ENCODE measurements at places on chromosomes 3 and 15.
A peak's percentile ranks its signal among the peaks of the same experiment; 100 is the strongest.

DNA sequence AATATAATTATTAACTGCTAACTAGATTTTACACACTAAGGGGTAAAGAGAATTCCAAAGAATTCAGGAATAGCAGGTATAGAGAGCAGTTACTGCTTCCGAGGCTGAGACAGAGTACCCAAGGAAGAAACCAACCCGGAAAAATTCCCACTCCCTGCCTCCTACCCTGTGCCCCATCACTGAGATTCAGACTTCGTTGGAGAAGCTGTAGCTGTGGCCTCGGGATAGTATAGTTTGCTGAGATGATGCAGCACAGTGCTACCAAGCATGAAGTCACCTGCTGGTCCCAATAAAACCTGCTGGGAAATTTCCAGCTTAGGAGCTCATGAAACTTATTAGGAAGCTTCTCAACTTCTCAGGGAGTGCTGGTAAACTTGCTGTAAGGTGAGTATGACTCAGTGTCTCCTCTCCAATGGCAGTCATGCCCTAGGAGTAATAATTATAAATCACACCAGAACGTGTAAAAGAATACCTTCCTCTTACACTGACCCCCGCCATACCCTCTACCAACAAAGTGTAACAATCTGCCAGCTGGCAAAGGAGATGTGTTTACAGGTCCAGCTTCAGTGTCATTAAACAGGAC, 215.2 kb upstream of the ROBO2 start:
- no peak for DNase-seq

- DNase-seq, result no peak
Measured at GRCh38 chr3:194584866-194585265, 48.4 kb downstream of the TMEM44 start.

DNA sequence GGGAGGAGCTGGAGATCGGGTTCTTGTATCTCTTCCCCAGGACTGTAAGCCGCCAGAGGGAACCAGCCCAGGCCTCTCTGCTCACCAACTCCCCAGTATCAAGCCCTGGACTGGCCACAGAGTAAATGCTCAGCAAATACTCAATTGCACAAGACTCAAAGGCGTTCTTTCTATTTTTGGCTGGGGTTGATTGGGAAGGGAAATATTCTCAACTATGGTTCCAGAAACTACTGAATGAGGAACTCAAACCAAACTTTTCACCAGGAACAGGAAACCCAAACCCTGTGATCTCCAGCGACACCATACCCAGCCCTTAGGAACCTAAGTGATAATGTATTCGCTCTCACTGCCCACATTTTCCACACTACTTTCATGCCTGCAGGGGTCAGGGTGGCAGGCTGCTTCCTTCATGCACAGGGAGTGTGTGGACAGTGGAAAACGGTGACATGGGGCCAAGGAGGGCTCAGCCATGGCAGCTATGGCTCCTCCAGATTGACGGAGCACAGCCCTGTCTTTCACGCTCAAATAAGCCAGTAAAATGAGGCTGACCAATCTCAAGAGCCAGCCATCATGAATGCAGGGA, 124.7 kb upstream of the RAD18 start:
- no peak for DNase-seq

- DNase-seq, result no peak
Measured at GRCh38 chr3:17116007-17116600, 231.3 kb downstream of the PLCL2 start.

DNA sequence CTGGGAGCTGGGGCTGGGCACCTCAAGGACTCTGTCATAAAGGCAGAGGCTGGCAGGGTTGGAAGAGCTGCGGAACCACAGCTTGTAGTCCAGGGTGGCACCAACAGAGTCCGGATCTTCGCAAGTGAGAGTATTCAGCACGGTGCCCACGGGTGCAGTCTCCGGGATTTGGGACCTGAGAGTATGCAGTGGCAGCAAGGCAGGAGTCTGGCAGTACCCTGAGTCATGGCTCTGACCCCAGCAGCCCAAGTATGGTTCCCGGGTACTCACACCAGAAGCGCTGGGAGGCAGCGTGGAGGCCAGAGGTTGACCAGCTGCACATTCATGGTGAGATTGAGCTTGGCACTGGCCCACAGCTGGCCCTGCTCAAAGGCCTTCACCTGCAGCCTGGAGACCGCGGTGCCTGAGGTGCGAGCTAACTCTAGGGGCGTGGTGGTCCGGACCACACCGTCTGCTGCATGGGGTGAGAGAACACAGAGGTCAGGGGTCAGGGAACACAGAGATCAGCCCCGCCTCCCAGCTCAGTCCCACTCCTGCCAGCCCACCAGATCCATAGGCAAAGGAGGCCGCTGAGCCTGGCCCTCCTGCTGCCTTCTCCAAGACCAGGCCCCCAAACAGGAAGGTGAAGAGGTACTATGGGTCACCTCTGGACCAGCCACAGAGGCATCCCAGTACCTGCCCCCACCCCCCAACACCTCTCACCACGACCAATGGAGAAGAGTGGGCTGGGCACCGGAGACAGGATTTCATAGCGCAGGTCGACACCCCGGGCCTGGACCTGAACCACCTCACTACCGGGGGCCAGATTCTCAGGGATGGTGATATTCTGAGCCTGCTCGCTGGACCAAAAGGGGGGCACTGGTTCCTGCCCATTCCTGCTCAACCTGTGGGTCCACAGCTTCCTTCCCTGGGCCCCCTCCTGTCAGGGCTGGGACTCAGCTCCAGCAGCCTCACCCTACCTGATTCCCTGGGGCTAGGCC, 4.5 kb downstream of the CDHR4 start:
- no peak for DNase-seq

DNA sequence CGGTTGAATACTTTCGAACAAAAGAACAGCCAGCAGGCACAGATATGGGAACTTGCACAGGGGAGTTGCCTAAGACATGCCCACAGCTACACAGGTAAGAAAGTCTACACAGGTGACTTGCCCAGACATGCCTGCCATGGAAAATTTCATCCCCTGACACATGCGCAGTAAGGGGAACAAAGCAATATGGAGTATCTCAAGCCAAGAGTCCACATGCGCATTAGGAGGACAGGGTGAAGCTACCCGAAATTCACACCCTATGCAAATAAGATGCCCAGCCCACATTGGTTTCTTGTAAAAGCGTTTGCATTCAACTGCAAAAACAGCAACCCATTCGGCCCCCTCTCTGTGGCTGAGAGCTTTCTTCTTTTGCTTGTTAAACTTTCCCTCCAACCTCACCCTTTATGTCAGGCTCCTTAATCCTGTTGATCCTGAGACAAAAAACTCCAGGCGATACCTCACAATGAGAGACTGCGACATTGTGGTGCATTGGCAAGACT, 49.3 kb upstream of the TRPM1 start:
- no peak for DNase-seq

GRCh38 chr15:49888734-49889133, 230.3 kb downstream of the ATP8B4 start:
- DNase-seq, result no peak

- no peak for DNase-seq
Measured at GRCh38 chr15:58770519-58770856, 614 bp upstream of the MINDY2 start.

GRCh38 chr3:158935846-158936245, 134.0 kb downstream of the MFSD1 start:
- DNase-seq, result no peak

GRCh38 chr3:149619136-149619535, 38.7 kb downstream of the WWTR1 start:
- DNase-seq, result no peak

GRCh38 chr3:151722856-151723255, 10.9 kb upstream of the AADACL2 start:
- no peak for DNase-seq

DNA sequence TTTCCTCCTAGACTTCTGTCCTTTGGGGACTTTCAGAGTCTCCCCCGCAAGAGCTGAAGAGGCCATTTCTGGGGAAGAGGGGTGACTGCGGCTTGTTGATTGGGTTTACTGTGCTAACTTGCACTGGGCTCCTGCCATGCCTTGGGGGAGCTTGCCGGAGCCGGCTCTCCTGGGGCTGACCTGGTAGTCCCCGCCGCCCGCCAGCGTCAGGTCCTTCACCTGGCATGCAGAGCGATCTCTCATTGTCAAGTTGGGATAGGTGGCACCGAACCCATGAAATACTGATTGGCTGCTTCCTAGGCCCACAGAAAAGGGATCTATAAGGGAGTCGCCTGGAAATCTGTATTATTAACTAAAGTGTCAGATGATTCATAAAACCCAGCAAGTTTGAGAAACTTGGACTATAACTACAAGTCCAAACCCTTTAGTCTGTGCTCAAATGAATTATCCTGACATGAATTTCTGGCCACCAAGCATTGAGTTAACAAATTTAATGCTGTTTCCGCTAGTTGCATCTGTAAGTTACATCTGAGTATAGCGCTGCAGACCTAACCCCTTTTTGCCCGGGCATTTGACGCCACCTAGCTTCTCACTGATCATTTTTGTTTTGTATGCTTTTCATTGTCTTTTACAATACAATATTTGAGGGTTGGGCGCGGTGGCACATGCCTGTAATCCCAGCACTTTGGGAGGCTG, 607 bp upstream of the IMP3 start:
- no peak for DNase-seq

DNA sequence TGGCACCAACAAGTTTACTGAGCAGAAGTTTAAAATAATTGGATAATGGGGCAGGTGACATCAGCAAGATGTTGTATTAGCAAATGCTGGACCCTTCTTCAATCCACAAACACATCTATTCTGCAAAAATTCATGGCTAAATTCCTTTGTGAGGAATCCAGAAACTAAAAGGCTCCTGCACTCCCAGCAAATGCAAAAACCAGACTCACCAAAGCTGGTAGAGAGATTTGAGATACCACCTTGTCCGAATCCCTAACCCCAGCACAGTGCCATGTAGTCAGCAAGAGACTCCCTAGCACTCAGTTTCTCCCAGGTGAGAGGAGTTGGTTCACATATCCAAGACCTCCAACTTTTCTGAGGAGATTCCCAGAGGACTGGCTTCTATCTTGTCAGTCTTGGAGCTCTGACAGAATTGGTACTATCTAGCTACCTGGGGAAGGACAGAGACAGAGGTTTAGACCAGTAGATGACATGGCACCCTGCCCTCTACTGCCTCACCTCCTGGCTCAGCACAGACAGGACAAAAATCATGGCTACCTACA, 21.8 kb downstream of the GREM1 start:
- DNase-seq, result no peak

GRCh38 chr15:73321496-73322450, 47.0 kb downstream of the HCN4 start:
- DNase-seq, result peak; percentile 28

- DNase-seq, result no peak
Measured at GRCh38 chr3:18717598-18717997, 292.5 kb upstream of the SATB1 start.

GRCh38 chr15:70672081-70672480, 91.3 kb downstream of the UACA start:
- no peak for DNase-seq

GRCh38 chr3:80097674-80098073, 329.9 kb upstream of the ROBO1 start:
- DNase-seq, result no peak

- DNase-seq, result no peak
Measured at GRCh38 chr3:101163554-101163953, 156.8 kb downstream of the IMPG2 start.
